ENCODE measurements at places on chromosomes 12 and 14. TPM values are rescaled to one million over a fixed set of nuclear protein-coding genes. Genes with fewer than 3 reads are reported as not detected.
A peak's percentile ranks its signal among the peaks of the same experiment; 100 is the strongest.

DNA sequence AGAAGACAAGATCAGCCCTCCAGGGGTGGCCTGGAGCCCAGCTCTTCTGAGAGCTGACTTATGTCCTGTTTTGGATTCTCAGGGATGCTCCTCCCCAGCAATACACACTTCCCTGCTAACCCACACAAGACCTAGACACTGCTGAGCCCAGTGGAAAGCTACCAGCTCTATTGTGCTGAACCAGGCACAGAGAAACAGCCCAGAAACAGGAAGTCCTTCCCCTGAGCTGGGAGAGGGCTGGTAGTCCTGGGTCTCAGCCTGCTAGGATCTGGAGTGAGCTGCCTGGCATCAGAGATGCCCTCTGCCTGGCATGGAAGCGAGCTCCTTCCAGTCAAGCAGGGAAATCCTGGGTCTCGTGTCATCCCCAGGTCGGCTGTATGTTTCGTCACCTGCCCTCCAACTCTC is 1.2 kb upstream of the LAG3 start:
- no peak for DNase-seq

The PTPN21 gene
- 6.5 TPM for total RNA-seq

- DNase-seq: no peak
These were observed 280.5 kb downstream of the FBXL14 start for GRCh38 chr12:1313906-1314305.

DNA sequence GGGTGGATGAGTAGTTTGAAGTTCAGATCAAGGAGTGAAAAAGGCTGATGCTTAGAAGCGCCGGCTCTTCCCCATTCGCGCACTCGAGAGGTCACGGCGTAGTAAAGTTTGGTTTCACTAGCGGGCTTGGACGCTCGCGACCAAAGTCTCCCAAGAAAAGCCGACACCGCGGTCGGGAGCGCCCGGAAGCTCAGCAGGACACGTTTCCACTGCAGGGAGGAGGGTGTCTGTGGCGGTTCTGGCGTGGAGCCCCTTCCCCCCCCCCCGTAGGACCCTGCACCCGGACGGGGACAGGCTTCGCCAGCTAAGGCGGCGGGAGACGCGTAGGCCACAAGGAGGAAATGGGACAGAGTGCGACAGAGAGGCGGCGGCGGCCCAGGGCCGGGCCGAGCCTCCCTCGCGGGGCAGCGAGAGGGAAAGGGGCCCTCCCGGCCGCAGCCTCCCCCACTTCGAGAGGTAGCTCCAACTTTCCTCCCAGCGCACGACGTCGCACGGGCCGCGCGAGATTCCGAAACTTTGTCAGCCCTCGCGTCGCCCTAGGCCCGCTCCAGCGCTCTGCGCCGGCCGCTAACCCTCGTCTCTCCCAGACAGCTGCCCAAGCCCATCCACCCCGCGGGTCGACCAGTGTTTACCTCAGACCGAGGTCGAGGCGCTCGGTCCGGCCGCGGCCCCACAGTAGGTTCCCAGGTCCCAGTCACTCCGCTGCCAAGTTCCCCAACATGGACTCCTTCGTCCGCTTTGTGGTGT is 480 bp downstream of the SCAF11 start:
- DNase-seq: peak; percentile 93

DNA sequence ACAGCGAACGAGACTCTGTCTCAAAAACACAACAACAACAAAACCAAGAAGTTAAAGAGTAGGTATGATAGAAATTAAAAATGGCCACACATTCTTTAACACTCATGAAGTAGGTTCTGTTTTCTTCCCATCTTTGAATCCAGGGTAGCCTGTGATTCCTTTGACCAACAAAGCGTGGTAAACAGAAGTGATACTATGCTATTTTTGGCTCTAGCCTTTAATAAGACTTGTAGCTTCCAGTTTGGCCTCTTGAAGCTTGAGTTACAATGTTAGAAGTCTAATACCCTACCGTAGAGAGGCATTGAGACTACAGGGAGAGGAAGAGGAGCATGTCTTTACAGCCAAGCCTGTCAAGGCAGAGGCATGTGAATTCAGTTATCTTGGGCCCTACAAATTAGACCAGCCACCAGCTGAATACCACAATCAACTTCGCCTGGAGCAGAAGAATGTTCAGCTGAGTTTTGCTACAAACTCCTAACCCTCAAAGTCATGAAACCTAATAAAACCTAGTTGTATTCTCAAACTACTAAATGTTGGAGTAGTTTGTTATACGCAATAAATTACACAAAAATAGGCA is 4.9 kb upstream of the NEMF start:
- no peak for DNase-seq

The SPTB gene
- total RNA-seq: 3.9 TPM

The LUM gene
- 2.6 TPM for total RNA-seq

GRCh38 chr12:110004598-110004997 is 5.4 kb downstream of the ANKRD13A start:
- no peak for DNase-seq

GRCh38 chr14:22650960-22651521 is 6.9 kb upstream of the OR6J1 start:
- no peak for DNase-seq

- no peak for DNase-seq
These were observed 53.4 kb downstream of the ZFC3H1 start for GRCh38 chr12:71610031-71610795.

DNA sequence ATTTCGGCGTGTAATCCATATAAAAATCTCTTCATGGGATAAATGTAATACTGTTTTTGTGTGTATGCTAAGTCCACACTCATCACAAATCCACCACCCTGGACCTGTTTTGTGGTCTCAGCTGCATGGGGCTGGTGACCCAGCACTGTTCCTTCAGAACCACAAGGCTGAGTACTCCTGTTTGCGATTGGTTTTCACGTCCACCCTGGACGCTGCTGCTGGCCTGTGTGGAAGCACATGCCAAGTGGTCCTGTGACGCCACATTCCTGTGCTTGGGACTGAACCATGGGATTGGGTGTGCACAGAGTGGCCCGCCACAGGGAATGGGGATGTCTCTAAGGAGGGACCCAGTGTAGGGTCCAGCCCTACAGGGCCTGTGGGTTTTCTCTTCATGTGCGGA is 4.3 kb downstream of the PUS1 start:
- peak; percentile 51 for DNase-seq

- peak; percentile 91 for DNase-seq
These were observed 37.3 kb upstream of the RCOR1 start for GRCh38 chr14:102554821-102555819.
